ENCODE measurements at places on chromosomes 7 and 10.

- DNase-seq, result no peak
Observed at GRCh38 chr7:824664-825063, 7.6 kb upstream of the SUN1 start.

DNA sequence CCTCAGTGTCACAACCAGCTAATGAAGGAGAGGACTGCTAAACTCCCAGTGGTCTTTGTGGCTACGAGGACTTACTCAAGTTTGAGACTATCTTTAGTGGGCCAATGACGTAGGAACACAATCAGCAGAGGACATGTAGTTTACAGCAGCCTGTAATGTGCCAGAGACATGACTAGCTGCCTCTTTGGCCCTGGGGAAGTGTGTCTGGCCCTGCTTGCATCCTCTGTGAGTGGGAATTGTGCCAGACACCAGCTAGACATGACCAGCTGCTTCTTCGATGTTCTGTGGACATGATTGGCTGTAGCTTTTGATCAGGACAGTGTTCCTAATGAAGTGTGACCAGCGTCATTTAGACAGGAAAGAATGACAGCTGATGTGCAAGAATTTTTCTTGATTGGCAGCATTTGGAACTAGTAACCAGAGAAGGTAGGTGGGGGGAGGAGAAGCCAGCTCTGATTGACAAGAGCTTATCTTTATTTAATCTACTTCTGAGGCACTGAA lies 141.7 kb downstream of the AUTS2 start:
- peak; percentile 26 for DNase-seq

DNA sequence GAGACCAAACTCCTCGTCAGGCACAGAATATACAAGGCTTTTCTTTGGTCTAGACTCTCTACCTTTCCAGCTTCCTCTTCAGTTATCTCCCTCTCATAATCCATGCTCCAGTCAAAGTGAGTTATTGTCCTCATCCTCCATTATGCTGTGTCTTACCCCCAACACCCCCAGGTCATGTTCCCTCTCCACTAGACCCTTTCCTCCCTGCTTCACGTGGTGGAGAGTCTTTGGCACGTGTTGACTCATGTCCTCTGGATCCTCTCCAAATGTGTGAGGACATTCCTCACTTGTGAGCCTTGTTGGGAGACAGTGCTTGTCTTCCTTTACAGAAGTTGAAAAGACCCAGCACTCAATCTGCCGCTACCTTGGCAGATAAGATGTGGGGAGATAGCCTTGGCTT lies 36.0 kb upstream of the DLD start:
- DNase-seq, result no peak

- no peak for DNase-seq
Observed at GRCh38 chr7:39919646-39920045, 30.4 kb upstream of the CDK13 start.

DNA sequence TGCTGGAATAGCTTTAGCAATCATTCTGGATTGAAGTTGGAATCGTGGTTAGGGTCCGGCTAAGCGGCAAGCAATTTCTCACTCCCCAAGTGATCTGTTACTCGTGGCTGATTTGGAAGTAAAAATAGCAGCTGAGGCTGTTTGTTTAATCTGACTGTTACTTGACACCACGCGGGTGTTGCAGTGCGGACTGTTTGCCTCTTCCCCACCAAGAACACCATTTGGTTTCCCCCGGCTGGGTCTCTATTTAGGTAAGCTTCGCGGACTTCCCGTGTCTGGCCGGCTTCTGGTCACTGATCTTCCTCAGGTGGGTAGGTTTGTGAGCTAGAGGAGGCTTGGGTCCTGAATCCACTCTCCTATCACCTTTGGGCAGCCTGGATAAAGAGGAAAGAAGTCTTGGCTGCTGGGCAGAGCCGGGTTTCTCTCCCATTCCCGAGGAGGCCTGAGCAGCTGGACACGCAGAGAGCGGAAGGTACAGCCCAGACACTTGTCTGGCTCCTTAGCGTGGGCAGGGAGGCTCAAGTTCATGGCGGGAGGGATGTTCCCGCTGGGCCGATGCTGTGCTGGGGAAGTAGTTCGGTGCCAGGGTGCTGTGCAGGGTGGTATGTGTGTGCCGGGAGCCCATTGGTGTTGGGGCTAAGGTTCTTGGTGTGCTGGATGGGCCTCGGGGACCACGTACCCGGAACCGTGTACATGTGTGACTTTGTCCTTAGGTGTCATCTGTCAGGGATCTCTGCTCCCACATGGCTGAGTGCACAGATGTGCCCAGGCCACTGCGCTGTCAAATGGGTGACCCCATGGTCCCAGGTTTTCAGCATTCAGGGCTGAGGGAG lies at the start of gene C10orf71:
Gene C10orf71 (plus strand): TSS at position 188 of the 833 bp plus-strand sequence. CDS start 23,376 bp downstream, outside the sequence.
- peak; percentile 3 for DNase-seq

GRCh38 chr7:127979728-127980126 lies 51.5 kb downstream of the LRRC4 start:
- DNase-seq, result no peak

DNA sequence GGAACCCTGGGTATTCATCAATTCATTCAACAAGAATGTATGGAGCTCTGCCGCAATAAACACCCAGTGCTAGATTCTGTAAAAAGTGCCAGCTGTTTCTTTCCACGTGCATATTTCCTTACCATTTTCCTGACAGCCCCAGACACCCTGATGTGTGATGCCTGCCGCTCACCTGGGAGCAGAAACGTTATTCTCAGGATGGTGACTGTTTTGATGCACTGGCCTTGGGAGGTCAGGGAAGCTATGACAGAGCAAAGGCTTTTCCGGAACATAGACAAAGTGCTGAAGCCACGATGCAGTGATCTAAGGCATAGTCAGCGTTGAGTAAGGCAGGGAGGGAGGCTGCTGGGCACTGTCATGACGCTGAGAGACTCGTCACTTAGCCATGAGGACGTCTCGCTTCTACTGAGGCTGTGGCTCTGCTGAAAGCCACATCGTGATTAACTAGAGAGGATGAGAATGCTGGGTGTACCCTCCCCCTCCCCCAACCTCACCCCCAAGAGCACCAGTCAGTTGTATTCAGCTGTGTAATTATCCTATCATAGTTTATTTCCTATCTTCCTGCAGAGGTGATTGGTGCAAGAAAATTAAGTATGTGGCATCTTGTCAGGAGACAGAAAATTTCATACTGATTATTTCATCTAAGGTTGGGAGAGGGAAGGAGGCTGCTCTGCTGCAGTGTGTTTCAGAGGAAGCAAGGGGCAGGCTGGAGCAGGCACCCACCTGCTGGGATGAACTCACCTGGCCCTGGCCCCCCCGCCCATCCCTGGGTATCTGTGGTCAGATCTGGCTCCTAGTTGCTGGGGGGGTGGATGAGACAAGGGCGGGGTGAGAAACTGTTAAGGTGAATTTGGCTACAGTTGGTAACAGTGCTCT lies 48.8 kb upstream of the SMNDC1 start:
- no peak for DNase-seq

DNA sequence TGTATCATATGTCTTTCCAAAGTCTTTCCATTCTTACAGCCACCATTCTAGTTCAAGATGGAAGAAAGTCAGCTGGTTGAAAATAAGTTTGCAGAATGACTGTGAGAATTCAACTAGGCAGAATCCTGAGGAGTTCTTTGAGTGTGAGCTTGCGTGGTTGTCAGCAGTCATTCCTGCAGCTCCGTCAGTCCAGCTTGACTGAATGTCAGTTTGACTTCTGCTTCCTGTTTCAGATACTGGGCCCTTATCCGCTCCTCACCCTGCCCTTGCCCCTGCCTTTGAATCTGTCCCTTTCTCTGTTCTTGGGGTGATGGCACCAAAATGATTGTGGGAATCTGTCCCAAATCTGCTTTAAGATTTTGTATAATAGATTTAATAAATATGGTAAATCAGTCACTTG lies 27.8 kb downstream of the SLC26A5 start:
- DNase-seq, result no peak

- no peak for DNase-seq
Observed at GRCh38 chr10:110323503-110323902, 18.8 kb upstream of the SMNDC1 start.

- no peak for DNase-seq
Observed at GRCh38 chr7:140189917-140190316, 13.1 kb upstream of the KDM7A start.

GRCh38 chr10:61304746-61305145 lies 148.4 kb downstream of the TMEM26 start:
- no peak for DNase-seq

GRCh38 chr10:71390461-71390835 lies 6.3 kb upstream of the CDH23 start:
- DNase-seq, result no peak

DNA sequence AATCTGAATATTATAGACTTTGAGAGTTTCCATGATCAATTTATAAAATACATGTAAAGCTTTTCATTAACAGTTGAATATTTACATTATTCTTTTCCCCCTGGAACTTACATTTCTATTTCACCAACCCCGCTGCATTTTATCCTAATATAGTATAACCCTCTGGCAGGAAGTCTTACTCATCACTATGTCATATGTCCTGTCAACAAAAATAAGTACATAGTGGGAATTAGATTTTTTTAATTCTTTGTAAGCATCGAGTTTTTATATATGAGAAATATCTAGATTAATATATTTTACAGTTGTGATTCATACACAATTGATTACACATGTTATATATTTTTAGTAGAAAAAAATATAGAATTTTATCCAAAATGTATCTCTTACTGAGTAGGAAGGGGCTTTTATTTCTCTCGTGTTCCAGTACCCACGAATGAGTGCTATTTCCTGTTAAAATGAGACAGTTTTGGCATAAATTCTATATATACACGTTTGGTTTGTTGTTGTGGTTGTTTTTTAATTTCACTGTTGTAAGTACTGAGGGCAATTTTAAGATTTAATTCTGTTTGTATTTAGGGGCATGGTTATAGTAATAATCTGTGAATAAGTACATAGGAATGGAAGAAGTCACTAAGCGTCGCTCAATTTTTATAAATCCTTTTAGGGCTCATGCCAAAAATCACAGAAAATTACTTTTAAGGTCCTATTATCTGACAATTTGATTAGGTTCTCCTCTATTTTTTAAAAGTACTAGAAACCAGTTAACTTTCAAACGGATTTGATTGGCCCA lies 87.1 kb downstream of the HECW1 start:
- DNase-seq, result no peak

DNA sequence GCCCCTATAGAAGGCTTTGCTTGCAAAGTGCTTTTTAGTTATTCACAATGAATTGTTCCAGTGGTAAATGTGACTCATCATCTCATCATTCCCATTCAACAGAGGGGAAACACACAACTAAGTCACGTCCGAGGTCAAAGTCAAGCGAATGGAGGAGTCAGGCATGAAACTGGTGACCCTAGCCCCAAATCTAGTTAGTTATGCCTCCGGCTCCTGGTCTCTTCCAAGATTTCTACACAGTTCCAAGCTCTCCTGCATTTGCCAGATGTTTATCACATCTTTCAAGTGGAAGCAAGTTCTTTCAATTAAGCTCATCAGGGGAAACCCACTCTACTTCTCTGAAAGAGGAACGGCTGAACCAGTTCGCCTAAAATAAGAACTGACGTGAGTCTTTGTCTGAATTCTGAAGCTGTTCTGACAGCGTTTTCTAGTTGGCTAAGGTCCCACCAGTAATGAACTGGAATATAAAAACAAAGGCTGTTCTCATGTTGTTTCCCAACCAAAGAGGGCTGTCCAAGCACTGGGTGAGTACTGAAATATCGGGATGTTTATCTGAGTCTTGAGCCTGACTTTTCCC lies 140.9 kb upstream of the NRBF2 start:
- no peak for DNase-seq

DNA sequence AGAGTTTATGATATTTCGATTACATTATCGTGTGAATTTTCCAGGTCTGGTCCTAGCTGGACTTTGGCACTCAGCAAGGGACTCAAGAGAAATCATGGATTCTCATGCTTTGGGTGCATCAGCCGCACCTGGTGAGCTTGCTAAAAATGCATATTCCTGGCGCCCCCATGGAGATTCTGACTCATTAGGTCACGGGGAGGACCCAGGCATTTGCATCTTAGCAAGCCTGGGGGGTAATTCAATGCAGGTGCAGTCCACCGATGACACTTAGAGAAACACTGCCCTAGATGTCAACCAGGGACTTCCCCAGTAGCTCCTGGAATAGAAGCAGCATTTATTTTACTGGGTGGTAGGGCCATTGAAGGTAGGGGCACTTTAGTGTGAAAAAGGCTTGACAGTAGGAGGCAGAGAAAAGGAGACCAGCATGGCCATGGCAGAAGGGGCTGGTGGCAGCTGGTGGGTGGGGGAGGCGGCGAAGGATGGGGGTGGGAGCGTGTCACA lies 29.9 kb upstream of the PDCD4 start:
- DNase-seq, result no peak

DNA sequence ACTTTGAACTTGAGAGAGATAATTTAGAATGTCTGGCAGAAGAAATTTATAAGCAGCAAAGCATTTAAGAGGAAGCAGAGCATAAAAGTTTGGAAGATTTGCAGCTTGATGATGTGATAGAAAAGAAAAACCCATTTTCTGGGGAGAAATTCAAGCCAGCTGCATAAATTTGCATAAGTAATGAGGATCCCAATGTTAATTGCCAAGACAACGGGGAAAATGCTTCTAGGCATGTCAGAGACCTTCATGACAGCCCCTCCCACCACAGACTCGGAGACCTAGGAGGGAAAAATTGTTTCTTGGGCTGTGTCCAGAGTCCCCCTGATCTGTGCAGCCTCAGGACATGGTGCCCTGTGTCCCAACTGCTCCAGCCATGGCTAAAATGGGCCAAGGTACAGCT lies 263.6 kb upstream of the POT1 start:
- DNase-seq, result no peak

DNA sequence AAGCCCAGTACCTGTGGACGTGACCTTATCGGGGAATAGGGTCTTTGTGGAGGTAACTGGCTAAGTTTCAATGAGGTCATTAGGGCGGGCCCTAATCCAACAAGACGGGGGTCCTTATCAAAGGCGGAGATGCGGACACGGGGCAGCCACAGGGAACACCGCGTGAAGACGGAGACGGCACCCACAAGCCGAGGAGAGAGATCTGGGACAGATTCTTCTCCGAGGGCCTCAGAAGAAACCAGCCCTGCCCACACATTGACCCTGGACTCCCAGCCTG lies 516.9 kb downstream of the DNAJB6 start:
- no peak for DNase-seq

GRCh38 chr10:102311025-102311420 lies 65.7 kb downstream of the GBF1 start:
- no peak for DNase-seq

DNA sequence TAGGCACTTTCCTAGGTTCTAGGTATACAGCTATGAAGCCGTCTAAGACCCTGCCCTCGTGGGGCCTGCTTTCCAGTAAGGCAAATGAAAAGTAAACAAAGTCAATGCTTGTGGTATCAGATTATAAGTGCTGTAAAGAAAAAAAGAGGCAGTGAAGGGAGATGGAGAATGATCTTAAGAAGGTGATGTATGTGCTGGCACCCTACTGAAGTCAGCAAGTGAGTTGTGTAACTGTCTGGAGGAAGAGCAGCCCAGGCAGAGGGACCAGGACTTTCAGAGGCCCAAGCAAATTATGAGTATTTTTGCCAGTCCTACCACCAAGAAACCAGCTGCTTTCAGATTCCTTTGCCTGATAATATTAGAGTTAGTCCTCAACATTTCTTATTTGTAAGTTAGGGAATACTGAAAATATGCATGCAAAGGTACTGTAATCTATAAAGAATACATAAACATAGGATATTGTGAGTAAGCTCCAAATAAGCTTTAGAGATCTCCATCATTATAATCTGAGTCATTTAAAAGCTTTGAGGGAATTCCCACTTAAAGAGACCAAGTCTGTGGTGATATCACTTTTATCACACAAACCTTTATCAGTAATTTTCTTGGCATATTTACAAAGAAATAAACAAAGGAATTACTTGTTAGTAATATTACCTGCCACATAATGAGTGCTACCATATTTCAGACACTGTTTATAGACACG lies 329.2 kb upstream of the LRGUK start:
- no peak for DNase-seq

- no peak for DNase-seq
Observed at GRCh38 chr7:1844336-1844950, 174.4 kb downstream of the ELFN1 start.

GRCh38 chr7:77543910-77544309 lies 6.8 kb downstream of the PTPN12 start:
- no peak for DNase-seq
